Activated CD4-positive, alpha-beta T cell treated with anti-CD3 and anti-CD28 coated beads, Interleukin-2, Interleukin-4, amounts not matched to agents 100 ng/mL and 50 ng/mL, durations not matched to agents 16 hours and 8 hours (primary cell): ENCODE measurements at places on chromosomes 1 and 21.

GRCh38 chr1:221783936-221784335 lies 42.0 kb upstream of the DUSP10 start:
- DNase-seq = no peak

DNA sequence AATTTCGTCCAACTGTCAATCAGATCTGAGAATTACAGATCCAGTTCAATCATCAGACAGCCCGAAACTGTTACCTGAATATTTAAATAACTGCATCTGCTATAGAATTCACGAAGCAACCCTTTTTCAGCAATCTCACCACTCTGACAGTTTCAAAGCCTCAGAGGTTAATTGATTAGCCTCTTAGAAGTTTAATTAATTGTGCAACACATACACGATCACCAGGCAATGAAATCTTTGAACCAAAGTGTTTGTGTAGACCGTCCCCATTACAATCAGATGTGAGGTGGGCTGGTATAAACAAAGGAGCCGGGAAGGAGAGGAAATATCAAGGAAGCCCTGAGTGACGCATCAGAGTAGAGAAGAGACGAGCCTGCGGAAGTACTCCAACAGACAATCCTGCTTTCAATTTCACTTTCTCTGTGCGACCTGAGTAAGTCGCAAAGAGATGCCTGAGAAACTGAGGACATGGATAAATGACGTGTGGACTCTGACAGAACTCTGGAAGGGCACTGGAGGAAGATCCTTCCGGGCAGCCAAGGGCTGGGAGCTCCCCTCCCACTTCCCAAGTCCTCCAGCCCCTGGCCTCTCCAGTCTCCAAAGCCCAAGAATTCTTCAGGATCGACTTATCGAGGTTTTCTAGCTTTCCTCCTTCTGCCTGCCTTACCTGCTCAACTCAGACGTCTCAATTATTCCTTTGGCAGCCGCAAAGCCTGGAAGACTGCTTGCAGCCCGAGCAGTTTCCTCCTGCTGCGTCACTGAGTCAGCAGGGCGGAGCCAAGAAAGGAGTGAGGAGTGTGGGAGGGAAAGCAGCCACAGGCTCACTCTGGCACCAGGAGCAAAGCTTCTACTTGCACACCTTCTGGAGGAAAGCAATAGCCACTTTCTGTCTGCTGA lies at the start of gene RNASEL:
TSS of gene RNASEL (minus strand) at position 757 of the 897 bp plus-strand sequence. CDS start 2,450 bp downstream, outside the sequence.
- peak; percentile 58 for DNase-seq

GRCh38 chr1:56193656-56194055 lies 385.7 kb downstream of the PLPP3 start:
- DNase-seq = no peak

GRCh38 chr1:28323720-28324119 lies 5.1 kb upstream of the MED18 start:
- DNase-seq = no peak

GRCh38 chr1:9009438-9010370 lies 16.5 kb downstream of the SLC2A7 start:
- DNase-seq = peak; percentile 13

- DNase-seq = no peak
Observed at GRCh38 chr1:173269490-173270230, 62.5 kb upstream of the TNFSF4 start.

- DNase-seq = peak; percentile 86
Observed at GRCh38 chr1:30718636-30719405, 4.6 kb downstream of the MATN1 start.

GRCh38 chr1:224520808-224521207 lies 86.2 kb upstream of the WDR26 start:
- no peak for DNase-seq
